Left lung (tissue), 14 donors: ENCODE measurements at places on chromosomes 16 and 17.
A peak's percentile ranks its signal among the peaks of the same experiment; 100 is the strongest.

DNA sequence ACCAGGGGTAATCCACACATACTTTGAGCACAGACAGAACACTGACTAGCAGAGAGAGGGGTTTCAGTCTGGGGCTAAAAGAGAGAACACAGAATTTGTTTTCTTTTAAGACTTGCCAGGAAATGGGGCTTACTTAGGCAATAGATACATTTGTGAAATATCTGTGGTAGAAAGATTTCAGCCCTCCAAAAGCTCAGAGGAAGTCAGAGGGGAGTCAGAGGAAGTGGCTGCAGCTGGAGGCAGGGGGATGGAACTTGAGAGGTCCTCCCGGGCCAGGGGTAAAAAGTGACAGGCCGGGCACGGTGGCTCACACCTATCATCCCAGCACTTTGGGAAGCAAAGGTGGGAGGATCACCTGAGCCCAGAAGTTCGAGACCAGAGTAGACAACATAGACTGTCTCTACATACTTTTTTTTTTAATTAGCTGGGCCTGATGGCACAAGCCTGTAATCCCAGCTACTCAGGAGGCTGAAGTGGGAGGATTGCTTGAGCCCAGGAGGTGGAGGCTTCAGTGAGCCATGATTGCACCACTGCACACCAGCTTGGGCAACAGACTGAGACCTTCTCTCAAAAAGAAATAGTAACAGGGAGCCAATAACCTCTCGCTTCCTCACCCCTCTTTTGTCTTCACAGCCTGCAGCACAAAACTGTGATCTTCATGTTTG lies 49.9 kb downstream of the NLRC5 start:
- no peak for DNase-seq

DNA sequence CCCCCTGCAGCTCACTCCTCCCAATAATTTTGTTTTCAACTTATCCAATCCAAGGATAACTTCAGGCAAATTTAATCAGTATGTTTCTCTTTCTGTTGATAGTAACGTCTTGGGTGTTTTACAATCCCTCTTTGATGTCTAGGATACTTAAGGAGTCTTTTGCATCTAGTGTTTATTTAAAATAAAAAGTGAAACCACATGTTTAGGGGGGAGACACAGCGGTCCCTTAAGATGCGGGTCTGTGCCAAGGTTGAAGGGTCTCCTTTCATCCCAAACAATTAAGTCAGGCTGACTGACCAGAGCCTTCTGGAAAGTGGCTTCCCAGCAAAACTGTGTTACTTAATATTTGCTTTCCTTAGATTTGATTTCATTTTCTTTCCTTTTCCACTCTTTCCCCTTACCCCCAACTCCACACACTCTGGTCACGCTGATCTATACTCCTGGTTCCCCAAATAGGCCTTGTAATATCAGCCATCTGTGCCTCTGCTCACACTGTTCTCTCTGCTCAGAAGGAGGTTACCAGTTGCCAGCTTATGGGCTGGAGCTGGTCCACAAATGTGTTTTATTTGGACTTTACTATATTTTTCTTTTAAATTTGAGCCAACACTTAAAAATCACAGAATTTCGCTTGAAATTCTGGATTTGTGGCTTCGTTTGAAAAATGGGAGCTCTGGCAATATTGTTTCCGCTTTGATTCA lies 11.2 kb downstream of the ANKS4B start:
- peak; percentile 35 for DNase-seq

- peak; percentile 90 for DNase-seq
These were observed 48.4 kb upstream of the KDM8 start for GRCh38 chr16:27154705-27155521.

DNA sequence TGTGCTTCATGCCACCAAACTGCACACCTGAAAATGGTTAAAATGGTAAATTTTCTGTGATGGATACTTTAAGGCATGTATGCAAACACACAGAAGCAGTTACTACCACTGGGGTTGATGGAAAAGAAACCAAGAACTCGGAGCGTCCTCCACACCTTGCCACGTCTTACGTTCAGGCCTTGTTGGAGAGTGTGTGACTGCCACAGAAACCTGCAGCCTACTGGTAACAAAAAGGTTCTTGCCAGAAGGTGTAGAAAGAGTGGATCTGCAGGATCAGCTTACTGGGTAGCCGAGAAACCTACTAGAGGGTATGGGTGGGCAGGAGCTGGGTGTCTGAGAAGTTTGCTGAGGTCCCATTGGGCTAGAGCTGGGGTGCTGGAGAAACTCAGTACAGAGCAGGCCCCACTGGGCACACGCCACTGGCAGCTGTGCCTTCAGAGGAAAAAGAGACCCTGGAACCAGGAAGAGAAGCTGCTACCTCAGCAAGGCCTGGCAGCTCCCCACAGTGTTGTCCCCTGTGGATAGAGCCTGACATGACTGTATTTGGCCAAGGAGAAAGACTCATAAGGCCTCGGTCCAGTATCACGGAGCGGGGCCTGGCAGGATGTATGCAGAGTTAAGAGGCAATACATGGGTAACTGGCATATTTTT lies 204.6 kb downstream of the SEC14L1 start:
- DNase-seq, result no peak
